Fibroblast of skin of left biceps (primary cell): ENCODE measurements at places on chromosomes 3 and 15.

- no peak for DNase-seq
These were observed 519 bp downstream of the ABHD6 start for GRCh38 chr3:58237941-58238681.

DNA sequence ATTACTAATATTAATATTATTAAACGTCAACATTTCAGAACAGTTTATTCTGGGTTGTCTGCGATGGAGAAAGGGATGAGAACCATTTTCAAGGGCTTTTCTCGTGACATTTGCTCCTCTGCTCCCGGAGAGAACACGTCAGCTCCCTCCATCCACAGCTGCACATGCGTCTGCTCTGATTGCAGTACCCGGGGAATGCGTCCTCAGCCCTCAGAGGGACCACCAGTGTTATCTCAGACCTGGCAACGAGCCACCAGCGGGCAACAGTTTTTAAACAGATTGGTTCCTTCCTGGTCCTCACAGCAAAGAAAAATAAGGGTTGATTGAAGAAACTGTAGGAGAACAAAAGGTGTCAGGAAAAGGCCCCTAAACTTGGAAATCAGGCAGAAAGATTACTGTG is 202.2 kb upstream of the ADAMTS9 start:
- DNase-seq, result no peak

DNA sequence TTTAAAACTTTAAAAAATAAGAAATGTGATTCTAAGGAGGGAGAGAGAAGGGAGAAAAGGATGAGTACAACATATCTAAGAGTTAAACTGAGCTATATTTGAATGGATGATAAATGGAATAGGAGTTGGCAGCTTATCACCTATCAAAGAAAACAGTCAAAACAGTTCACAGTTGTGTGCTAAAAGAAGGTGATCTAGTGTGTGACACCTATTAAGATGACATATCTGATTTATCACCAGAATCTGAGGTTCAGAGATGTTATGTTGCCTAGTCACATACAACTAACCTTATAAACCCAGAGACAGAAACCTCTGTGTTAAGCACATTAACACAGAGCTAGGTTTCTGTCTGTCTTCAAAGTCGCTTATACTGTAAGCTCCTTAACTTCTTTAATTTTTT is 3.0 kb downstream of the ATP13A3 start:
- DNase-seq, result no peak

- no peak for DNase-seq
These were observed 33.3 kb downstream of the ZMAT3 start for GRCh38 chr3:179038216-179038898.

GRCh38 chr3:13352621-13353131 is 67.4 kb downstream of the NUP210 start:
- DNase-seq, result no peak

DNA sequence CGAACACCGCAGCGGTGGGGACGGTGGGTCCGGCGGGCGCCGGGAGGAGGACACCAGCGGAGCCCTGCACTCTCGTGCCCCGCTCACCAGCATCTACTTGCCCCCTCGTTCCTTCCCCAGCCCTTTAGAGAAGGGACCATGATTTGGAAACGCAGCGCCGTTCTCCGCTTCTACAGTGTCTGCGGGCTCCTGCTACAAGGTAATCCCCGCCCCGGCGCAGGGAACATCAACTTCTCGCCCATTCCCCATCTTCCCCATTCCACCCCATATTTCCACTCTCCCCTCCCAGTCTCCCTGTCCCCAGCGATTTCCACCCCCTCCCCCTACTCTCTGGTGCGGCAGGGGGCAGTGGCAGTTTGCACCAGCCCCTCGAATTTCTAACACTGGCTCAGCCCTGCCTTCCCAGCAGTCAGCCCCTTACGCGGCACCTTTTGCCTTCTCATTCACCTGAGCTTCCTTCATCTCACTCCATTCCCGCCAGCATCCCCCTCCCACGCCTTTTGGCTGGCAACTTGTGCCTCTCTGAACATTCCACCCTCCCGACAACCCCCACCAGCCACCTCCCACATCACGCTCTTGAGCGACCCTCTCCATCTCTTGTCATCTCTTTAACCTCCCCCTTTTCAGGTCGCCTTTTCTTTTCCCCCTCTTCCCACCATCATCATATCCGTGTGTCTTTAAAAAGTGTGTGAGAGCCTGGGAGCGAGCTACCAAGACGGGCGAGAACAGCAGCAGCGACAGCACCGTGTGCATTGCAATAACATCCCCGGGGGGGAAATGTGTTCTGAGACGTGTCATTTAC is 882 bp downstream of the CADM2 start:
- DNase-seq, result no peak
